Skin of body (tissue), 3 donors: ENCODE measurements at places on chromosomes 2 and 18.

DNA sequence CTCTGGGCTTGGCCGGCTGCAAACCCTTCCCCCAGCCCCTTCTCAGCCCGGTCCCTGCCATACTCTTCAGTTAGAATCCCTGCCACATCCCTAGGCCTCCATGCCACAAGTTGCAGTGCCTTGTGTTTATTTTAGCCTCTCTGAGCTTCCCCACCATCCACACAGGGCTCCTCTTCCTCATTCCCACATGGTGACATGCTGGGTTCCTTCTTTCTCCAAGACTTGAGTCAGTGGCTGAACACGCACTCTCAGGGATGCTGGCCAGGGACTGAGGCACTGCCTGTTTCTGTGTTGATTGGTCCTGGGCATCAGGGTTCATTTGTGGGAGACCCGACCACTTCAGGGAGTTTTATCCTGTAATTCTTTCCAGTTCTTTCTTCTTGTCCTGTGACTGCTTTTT is 56.3 kb downstream of the KCNS3 start:
- peak; percentile 47 for DNase-seq

DNA sequence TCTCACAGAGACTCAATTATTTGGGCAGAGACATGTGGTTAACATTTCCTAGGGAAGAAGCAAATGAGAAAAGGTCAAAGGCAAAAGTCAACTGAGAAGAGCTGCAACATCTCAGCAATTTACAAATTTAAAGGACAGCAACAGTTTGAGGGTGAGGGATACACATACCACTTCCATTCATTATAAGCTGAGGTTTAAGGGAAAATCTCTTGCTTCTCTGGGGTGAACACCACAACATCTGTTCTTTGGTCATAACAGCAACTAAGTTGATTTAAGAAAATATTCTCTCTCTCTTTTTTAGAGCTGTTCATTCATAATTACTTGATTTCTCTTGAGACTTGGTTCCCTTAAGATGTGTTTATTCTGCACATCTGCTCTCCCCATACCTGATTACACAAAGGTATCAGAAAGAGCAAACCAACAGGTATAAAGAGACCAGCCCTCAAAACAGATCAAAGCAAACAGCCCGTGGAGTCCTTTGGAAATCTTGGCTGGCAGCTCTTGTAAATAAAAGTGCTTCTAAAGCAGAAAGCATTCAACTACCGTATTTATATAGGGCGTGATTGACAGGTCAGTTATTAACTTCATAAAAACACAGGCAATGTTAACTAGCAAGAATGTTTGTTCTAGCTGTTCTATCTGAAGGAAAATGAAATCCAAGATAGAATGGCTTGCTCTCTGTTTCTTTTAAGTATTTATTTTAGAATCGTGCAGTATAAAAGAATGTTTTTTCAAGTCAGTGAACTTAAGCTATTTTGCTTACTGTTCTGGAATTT is 132.8 kb downstream of the THADA start:
- no peak for DNase-seq

GRCh38 chr2:40113272-40113968 is 334.4 kb upstream of the THUMPD2 start:
- DNase-seq, result no peak

DNA sequence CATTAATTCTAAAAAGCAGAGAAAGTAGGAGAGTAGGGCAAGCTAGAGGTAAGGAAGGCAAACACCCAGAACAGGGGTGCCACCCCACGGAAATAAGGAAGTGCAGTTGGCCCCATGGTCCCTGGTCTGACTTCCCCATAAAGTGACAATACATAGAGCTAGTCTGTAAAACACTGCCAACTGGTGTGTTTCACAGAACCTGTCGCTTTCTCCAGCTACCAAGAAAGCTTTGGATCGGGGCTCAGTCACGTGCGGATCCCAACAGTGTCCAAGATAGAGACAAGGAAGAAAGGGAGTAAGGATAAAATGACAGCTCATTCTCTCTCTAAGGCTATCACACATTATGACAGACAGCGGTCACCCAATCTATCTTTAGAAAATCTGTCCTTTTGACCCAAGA is 36.4 kb downstream of the TBC1D8 start:
- DNase-seq, result no peak

- no peak for DNase-seq
Measured at GRCh38 chr2:72157871-72158771, 10.5 kb upstream of the CYP26B1 start.

DNA sequence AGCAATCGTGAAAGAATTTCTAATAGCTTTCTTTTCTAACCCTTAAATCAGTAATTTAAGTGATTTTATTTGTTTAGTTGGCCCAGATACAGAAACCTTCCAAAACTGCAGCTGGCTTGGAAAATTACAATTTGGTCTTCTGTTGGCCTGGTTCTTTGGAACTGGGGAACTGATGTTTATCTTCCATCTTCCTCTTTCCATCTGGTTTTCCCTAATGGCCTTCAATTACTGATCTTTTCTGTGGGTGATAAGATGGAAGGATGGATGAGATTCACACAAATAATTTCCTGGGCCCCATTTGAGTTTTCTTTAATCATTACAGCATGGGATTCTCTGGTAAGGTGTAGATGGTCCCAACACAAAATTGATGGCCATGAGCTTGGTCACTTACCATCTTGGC is 106.5 kb upstream of the CHRNA1 start:
- DNase-seq, result no peak

DNA sequence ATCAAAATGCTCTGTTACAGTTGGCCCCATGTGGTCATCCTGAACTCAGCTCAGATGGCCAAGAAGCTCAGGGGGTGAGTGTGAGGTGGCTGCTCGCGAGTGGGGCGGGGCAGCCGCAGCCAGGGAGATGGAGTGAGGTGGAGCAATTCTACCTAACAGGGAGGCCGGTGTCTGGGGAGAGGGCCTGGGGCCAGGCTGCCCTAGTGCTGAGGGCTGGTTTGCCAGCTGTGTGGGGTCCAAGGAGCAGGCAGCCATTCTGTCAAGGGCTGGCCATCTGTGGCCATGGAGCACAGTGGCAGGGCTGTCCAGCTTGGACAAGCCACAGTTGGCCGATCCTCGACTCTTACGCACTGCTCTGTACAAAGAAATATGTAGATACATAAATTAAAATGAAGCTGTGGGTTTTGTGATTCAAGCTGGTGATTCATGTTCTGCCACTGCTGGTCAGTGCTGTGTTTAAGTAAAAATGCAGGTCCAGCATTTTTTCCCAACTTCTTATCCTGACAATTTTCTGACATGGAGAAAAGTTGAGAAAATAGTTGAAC is 82.1 kb downstream of the HS6ST1 start:
- no peak for DNase-seq

DNA sequence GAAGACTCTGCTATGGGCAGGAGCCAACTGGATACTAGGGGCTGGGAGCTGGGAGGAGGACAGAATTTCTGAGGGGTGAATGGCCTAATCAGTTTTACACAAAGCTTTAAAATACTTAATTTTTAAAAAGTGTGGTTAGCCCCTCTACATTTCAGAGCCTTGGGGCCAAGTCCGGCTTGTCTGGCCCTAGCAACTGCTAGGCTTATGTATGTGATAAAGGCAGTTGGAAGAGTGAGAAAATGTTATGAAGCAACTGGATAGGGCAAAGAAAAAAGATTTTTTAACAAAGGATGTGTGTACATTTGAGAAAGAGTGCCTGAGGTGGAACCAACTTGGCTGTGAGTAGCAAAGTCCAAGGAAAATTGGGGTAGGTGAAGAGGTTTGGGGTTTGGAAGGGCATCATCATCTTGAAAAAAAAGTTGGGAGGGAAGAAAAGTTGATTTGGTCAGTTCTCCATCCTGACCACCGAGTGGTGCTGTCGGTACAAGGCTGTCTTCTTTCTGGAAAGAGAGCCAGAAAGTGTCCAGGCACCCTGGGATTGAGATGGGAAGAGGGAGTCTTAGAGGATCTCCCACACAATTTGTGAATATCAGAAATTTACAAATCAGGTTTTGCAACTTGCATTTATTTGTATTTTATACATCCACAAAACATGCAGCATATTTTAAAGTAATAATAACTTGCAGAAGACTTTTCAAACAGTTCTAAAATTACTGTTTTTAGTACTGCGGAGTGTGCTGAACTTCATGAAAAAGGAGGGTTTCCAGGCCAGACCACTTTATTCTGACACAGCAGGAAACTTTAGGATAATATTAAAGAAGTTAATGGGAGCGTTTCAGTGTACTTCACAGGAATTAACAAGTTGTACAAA is 10.5 kb upstream of the CDK15 start:
- no peak for DNase-seq

DNA sequence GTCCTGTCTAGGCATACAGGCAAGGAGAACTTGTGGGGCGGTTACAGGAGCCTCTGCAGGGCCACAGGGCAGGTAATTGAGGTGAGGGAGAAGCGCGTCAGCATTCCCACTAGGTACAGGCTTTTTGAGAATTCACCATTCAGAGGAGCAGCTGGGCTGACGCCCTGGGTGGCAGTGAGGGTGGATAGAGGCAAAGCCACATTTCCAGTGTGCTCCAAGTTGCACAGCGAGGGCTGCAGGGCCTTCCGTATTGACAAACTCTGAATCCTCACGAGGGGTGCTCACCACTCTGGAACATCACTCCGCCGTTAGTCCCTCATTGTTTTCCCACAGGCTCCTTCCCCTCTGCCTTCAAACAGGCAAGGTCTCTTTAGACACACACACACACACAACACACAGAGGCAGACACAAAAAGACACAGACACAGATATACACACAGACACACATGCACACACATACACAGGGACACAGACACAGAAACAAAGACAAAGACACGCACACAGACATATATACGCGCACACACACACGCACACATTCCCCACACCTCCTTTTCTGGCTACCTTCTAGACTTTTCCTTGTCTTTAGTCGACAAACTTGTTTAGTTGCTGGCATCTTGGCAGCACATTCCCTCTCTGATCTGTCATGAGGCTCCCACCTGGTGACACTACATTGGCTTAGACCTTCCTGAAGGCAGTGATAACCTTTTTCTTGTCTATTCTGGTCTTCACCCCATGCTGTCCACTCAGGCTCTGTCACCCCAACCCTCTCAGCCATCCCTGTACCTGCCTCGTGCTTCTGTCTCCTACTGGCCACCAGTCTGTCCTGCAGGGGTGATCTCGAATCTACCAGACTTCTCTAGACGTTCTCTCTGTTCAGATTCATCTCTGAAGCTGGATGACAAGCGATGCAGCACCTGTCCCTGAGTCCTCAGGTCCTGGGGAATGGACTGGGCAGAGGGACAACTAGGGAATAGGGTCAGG is 136.8 kb downstream of the ALPK2 start:
- no peak for DNase-seq

DNA sequence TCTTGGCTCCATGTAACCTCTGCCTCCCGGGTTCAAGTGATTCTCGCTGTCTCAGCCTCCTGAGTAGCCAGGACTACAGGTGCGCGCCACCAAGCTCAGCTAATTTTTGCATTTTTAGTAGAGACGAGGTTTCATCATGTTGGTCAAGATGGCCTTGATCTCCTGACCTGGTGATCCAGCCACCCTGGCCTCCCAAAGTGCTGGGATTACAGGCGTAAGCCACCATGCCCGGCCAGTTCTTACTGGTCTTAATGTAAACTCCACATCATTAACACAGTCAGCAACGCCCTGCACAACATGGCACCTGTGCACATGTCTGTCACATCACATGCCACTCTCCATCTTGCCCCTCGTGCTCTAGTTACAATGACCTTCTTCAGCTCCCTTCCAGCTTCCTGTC is 5.8 kb upstream of the KIF3C start:
- DNase-seq, result no peak

GRCh38 chr2:88606371-88607030 is 20.8 kb downstream of the EIF2AK3 start:
- no peak for DNase-seq

DNA sequence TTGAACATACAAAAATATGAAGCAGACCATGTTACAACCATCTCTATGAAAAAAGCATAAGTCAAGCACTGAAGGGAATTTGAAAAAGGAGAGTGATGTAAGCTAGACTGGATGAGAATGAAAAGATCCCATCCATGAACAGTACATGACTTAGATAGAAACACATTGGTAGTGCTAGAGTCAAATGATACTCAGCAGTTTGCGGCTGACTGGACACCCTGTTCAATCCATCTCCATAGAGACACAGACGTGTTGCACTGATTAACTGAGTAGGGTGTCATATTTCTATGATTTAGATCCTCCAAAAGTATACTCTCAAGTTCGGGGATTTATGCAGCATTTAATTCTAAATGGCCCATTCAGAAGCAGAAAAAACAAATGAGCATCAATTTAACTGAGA is 674.3 kb upstream of the NRXN1 start:
- DNase-seq, result no peak

- DNase-seq, result no peak
Measured at GRCh38 chr18:34261865-34262780, 37.4 kb upstream of the NOL4 start.

- DNase-seq, result no peak
Measured at GRCh38 chr2:43778233-43778632, 4.4 kb downstream of the DYNC2LI1 start.

DNA sequence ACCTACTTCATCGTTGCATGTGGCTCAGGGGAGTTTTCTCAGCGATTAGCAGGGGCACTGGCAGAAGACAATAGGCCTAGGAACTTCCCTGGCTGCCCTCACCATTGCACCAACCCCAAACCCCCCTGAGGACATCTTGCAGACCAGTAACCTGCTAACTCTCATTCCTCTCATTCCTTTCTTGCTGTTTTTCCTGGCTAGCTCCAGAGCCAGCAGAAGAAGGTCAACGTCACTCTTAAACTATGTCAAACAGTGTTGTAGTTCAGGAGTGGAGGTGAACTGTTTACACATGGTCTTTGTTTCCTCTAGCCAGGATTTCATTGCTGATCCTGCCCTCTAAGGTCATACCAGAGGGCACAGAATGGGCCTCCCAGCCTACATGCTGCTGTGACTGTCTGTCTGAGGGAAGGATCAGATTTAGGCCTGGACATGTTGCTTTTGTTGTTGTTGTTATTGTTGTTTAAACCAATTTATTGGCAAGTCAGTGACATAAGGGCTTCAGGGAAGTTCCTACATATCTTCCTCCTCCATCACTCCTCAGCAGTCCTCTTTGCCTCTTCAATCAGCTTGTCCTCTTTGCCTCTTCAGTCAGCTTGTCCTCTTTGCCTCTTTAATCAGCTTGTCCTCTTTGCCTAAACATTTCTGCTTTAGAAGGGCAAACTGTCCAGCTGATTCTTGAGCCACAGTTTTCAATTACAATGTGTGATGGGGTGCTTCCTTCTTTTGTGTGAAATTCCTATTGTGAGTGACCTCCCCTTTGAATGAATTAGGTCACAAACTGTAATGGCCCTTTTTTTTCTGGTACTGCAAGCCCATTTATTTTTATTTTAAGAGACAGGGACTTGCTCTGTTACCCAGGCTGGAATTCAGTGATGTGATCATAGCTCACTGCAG is 471.9 kb upstream of the TNP1 start:
- DNase-seq, result no peak

DNA sequence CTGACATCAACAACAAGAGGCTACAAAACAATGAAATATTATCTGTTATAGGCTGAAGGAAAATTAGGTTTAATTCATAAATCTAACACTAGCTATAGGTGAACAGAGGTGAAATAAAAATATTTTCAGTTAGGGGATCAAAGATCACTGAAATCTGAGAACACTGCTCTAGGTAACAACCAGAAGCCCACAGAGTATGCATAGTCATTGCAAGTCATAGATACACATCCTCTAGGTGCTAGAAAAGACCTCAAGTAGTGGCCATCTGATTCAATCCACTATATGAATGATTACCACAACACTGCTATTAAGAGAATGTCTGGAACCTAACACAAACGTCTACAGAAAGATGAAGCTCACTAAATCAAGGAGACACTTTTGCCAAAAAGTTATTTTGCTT is 264.6 kb upstream of the CYP26B1 start:
- no peak for DNase-seq

- no peak for DNase-seq
Measured at GRCh38 chr18:12076424-12077140, 17.1 kb upstream of the ANKRD62 start.

- no peak for DNase-seq
Measured at GRCh38 chr2:231321556-231322334, 73.8 kb upstream of the B3GNT7 start.

- no peak for DNase-seq
Measured at GRCh38 chr2:8045081-8045614, 636.7 kb upstream of the ID2 start.
